ENCODE measurements at places on chromosomes 4 and X.
A peak's percentile ranks its signal among the peaks of the same experiment; 100 is the strongest.

GRCh38 chr4:38060829-38061431 is 100.7 kb downstream of the PTTG2 start:
- no peak for DNase-seq

GRCh38 chrX:38357747-38358673 is 5.6 kb downstream of the OTC start:
- no peak for DNase-seq

DNA sequence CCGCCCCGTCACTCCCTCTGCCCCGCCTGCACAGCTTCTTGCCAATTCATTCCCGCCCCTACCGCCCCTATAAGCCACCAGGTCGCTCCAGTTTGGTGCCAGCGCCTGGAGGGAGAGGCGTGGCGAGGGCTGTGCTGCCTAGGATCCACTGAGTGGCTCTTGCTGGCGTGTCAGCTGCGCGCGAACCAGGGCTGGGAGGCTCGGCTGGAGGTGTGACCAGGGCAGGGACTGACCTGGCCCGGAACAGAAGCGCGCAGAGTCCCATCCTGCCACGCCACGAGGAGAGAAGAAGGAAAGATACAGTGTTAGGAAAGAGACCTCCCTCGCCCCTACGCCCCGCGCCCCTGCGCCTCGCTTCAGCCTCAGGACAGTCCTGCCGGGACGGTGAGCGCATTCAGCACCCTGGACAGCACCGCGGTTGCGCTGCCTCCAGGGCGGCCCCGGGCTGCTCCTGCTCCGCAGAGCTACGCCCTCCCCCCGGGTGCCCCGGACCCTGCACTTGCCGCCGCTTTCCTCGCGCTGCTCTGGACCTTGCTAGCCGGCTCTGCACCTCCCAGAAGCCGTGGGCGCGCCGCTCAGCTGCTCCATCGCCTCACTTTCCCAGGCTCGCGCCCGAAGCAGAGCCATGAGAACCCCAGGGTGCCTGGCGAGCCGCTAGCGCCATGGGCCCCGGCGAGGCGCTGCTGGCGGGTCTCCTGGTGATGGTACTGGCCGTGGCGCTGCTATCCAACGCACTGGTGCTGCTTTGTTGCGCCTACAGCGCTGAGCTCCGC is at the start of gene GPR78:
TSS of gene GPR78 (plus strand) at position 72 of the 773 bp plus-strand sequence. CDS start at position 663, 591 bp downstream.
- DNase-seq, result peak; percentile 12

DNA sequence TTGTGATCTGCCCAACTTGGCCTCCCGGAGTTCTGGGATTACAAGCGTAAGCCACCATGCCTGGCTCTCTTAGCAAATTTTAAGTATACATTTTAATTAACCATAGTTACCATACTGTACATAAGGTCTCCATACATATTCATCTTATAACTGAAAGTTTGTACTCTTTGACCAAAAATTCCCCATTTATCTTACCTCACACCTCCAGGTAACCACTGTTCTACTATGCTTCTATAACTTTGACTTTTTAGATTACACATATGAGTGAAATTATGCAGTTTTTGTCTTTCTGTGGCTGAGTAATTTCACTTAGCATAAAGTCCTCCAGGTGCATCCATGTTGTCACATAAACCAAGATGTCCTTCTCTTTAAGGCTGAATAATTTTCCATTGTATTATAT is 17.4 kb downstream of the C4orf51 start:
- no peak for DNase-seq

DNA sequence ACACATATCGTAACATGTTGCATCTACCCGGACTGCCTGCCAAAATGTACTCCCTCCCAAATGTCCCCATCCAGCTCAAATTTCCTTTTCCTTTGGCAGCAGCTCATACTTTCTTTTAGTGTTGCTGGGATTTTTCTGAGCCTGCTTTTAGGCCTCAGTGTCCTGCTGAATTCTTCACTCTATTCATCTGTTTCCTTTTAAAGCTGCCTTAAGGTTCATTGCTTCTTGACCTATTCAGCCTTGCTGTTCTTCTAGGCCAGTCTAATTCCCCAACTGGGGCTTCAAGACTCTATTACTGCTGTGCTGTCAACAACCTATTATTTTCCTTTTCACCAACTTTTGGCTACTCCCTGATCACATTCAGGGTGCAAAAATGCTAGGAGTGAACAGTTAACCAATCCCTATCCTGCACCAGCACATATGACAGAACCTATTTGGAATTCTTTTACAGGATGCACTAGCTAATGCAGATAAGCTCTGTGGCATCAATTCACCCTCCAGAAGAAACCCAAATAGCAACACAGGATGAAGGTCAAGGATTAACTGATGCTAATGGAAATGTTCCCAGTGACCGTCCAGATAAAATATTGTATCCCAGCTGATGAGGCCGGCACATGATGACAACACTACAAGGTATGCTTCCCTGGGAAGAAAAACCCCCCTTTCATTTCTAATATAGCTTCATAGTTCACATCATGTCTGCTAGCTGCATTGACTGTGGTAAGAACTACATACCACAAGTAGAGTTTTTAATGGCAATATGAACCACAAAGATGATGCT is 114.7 kb upstream of the TTC29 start:
- DNase-seq, result no peak

DNA sequence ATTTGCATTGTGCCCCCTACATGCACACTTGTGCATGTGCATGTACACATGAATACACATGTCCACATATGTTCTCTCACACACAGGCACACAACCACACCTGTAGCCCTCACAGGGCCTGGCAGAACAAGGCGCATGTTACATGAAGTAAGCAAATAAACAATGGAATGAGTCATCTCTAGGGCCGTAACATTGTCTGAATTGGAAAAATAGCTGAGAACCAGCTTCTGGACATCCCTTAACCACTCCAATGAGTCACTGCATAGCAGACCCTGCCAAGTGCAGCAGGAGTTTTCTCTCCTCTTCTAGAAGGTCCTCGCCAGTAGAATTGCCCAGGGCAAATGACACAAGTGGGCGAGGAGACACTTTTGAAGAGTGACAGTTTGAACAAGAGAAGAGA is 66.1 kb downstream of the MAGEA10 start:
- no peak for DNase-seq

- DNase-seq, result no peak
These were observed 391.0 kb upstream of the PITX2 start for GRCh38 chr4:111013846-111014245.

- no peak for DNase-seq
These were observed 2.4 kb downstream of the NKX1-1 start for GRCh38 chr4:1403591-1404572.

DNA sequence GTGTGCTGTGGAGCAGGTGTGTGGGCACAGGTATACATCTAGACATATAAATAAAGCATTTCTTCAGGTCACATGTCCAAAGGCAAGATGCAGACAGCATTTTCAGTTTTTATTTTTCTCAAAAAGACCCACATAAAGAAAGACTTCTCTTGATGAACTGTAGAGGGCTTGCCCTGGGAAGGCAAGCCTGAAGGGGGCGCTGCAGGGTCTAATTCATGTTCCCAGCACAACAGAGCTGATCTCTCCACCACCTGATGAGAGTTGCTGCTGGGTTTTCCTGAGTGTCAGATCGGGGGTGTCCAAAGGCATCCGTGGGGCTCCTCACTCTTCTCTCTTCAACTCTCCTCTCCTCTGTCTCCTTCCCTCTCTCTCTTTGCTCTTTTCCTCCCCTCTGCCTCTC is 26.6 kb downstream of the ADRA2C start:
- DNase-seq, result no peak

Data from CD4-positive, alpha-beta memory T cell (primary cell).